KG1 (cell line): ENCODE measurements at places on chromosomes 11 and 22.

DNA sequence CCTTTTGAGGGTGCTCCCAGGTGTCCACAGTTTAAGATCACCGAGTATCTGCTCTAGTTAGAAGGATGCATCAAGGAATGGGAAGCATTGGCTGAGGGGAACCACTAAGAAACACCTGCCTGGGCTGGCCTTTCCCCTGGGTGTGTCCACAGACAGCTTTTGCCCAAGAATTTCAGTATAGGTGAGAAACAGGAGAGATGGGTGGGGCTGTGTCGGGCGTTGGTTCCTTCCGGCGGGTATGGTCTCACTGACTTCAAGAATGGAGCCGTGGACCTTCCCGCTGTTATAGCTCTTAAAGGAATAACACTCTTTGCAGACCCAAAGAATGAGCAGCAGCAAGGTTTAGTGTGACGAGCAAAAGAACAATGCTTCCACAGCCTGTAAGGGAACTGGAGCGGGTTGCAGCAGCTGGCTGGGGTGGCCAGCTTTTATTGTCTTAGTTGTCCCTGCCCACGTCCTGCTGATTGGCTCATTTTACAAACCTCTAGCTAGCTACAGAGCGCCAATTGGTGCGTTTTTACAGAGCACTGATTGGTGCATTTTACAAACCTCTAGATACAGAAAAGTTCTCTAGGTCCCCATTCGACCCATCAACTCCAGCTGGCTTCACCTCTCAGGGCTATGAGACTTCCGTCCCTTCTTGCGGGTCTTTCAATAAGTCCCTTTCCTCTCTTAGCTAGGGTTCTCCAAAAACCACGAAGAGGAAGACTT lies 2.4 kb downstream of the FADS1 start:
- DNase-seq = no peak

- no peak for DNase-seq
Observed at GRCh38 chr11:27395556-27396258, 32.7 kb upstream of the CCDC34 start.

GRCh38 chr11:64675450-64676260 lies 47.3 kb downstream of the NRXN2 start:
- DNase-seq = no peak

- DNase-seq = no peak
Observed at GRCh38 chr11:104432981-104433380, 269.0 kb upstream of the PDGFD start.

GRCh38 chr22:19289475-19290161 lies 1.9 kb downstream of the CLTCL1 start:
- no peak for DNase-seq

GRCh38 chr11:74417379-74417804 lies 19.2 kb upstream of the PGM2L1 start:
- no peak for DNase-seq

DNA sequence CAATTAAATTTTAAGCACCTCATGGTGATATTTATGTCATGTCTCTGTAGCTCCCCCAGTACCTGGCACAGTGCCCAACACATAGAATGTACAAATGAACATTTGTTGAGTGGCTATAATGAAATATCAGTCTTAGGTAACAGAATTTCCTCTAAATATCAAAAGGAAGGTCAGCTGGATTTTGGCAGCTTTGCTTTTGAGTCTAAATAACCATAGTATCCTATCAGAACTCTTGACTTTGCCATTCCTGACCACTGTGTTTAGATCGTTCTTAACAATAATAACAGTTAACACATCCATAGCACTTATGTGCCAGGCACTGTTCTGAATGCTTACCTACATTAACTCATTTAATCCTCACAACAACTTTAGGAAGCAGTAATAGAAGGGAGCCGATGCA lies 26.6 kb downstream of the TMEM123 start:
- DNase-seq = no peak

DNA sequence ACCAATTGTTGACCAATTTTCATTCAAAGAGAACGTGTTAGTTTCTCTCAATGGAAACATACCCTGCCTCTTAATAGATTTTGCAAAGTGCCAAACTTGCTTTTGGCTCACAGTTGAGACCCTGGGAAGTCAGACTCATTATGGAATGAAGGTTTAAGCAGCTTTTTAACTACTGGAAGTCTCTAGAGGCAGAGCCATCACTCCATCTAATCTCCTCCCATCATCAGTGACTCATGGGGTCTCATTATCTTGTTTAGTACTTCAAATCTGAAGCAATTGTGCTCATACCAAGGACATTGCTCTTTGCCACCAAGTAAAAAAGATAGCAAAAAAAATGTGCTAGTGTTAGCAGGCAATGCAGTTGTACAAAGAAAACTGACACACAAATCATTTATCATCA lies 537.1 kb upstream of the LRRC4C start:
- no peak for DNase-seq

DNA sequence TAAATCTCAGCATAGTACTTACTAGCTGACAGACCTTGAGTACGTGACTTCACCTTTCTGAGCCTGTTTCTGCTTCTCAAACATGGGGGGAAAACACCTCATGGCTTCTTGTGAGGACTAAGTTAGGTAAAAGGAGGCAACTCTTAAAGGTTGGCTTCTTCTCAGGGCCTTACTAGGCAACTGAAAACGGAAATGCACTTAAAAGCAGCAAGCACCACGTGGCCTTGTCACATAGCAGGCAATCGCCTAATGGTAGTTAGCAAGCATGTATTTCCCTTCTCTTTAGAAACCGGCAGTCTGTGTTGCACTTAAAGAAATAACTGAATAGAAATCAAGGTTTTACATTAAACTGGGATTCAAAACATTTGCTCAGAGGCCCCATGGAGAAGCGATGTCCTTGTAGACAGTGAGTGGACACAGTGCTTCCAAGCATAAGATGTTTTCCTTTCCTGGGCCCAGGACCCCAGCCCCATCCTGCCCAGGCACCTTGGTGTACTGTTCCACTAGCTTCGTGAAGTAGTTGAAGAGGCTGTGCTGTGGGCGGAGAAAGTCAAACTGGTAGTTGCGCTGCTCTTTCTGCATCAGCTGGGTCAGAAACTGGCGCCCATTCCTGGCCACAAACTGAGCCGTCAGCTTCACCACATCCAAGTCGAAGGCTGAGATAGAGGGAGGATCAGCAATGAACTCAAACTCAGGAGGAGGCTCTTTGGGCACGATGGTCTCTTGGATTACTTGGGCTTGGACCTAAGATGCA lies 12.1 kb downstream of the SF3A1 start:
- DNase-seq = no peak
